ENCODE measurements at places on chromosomes 13 and 19.

DNA sequence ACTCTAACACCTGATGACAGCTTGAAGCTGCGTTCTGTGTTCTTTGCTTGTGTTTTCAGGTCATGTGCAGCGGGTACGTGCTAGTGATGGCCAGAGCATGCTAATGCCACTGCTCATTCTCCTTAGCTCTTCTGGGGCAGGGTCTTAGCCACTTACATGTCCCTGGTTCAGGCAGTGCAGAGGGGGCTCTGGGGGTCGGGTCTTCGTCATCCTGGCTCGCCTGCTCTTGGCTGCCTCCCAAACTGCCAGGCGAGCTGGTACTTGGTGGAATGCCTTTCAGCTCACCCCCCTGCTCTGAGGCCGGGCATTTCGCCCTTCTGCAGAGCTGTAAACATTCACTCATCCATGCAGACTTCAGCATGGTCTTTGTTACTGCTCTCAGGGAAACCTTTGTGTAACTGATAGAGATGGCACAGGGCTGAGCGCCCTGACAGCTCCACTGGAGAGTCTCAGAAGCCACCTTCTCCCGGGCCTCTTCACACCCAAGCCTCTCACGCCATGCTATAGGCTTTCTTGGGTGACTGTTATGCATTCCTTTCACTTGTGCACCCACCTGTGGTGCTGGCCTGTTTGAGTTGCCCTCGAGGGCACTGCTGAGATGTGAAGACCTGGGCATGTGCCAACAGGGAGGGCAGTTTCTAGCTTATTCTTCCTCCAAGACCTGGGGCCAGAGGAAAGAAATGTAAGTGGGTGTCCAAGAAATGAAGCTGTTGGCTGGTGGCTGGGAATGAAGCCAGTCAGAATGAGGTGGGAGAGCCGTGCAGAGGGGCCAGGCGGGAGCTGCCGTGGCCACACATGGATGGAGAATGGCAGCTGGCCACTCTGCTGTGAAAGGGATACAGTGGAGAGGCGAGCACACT lies 24.4 kb downstream of the FAM124A start:
- no peak for ATAC-seq

DNA sequence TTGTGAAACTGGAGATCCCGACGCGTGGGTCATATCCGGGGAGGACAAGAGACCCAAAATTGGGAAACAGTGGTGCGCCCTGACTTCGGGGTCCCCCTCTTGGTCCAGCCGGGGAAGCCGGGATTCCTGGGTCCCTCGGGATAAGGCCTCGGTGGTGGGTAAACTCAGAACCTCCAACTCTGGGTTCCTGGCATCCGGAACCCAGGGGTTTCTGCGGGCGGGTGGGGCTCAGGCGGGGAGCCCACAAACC lies 688 bp downstream of the ZFP36 start:
- ATAC-seq = no peak

- ATAC-seq = no peak
Observed at GRCh38 chr13:36072152-36072935, 58.8 kb downstream of the DCLK1 start.

- no peak for ATAC-seq
Observed at GRCh38 chr19:5889288-5889971, 14.2 kb downstream of the NDUFA11 start.

DNA sequence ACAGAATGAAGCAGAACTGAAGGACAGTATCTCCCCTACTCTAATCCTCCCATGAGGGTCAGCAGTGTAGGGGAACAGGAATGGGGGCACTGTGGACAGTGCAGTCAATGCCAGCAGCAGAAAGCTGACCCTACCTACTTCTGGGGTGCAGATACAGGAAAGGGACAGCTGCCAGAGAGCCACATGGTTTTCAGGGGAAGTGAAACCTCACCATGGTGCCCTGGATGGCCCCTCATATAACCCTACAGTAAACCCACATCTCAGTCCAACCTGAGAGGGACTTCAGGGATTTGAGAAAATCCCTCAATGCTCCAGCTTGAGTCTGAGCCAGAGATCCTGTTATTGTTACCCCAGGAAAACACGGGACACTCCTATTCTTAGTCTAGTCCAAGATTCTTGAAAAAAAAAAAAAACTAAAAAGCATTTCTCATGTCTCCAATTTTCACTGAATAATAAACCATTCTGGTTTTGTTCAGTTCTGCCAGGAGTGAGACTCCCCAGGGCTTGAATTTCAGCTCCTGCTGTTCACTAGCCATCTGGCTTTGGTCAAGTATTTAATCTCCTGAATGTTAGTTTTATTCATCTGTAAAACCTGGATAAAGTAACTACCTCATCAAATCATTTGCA lies 511.6 kb upstream of the ARGLU1 start:
- ATAC-seq = no peak

- no peak for ATAC-seq
Observed at GRCh38 chr19:55820037-55820436, 11.8 kb downstream of the NLRP11 start.

DNA sequence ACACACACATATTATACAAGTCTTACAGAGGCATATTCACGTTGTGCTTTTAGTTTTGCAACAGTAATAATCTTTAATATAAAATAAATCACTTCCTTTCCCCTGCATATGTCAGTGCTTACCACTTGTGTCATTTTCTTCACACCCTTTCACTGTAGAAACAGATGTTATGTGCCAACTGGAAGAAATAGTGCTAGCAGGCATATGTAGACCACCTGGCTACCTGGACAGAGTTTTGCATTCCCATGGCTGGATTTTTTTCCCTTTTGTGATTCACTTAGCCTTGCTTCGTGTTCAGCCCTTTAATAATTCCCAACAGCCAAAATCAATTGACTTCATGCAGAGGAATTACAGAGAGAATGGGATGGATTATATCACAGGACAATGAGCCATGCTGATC lies 399.1 kb upstream of the SPRY2 start:
- no peak for ATAC-seq

- ATAC-seq = no peak
Observed at GRCh38 chr19:39030854-39031367, 1.4 kb downstream of the FBXO27 start.

DNA sequence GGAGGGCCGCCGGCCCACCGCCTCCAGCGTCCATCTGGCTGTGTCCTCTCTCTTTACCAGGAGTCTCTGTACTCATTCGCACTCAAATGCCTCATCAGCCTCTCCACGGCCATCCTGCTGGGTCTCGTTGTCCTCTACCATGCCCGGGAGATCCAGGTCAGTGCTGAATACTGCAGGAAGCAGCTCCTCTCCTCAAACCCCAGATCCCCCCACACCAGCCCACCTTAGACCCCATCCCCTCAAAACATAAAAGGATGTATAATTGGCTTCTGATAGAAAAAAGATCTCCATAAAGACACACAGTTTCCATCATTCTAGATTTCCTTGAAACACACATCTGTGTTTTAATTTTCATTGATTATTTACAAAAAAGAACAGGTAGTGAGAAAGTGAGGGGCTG lies 8.1 kb downstream of the KCNN1 start:
- no peak for ATAC-seq

DNA sequence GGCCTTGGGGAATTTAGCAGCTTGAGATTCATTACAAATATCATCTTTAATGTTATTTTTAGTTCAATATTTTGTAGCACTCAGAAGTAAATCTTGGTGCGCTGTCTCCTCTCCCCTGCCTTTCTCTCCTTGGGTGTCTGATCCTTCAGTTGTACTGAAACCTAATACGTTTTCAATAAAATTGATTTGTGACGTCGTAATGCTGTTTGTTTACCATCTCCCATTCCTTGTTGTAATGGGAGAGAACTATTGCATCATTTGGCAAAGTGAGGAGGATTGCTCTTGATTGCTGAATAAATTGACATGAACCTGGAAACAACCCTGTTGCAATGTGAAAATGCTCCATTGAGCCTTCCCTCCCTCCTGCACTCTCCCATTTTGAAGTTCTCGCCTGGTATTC lies 43.2 kb upstream of the TSHZ3 start:
- ATAC-seq = no peak

GRCh38 chr19:55111238-55111831 lies 6.1 kb downstream of the PPP1R12C start:
- no peak for ATAC-seq

- ATAC-seq = no peak
Observed at GRCh38 chr19:20209051-20209450, 42.0 kb downstream of the ZNF486 start.

DNA sequence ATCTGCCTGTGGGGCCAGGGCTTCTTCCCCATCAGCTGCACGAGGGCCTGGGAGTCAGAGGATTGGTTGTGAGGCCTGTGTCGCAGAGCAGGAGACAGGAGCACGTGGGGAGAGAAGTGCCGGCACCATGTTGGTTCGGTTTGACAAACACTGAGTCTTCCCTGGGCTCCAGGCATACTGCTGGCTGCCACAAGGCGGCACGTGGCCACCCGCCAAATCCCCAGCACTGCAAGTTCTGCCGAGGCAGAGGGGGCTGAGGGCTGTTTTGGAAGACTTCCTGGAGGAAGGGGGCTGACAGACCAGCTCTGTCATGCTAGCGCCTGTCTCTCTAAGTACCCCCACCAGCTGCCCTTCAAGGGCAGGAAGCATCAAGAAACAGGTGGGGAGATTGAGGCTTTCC lies 9.5 kb downstream of the SHANK1 start:
- ATAC-seq = no peak

DNA sequence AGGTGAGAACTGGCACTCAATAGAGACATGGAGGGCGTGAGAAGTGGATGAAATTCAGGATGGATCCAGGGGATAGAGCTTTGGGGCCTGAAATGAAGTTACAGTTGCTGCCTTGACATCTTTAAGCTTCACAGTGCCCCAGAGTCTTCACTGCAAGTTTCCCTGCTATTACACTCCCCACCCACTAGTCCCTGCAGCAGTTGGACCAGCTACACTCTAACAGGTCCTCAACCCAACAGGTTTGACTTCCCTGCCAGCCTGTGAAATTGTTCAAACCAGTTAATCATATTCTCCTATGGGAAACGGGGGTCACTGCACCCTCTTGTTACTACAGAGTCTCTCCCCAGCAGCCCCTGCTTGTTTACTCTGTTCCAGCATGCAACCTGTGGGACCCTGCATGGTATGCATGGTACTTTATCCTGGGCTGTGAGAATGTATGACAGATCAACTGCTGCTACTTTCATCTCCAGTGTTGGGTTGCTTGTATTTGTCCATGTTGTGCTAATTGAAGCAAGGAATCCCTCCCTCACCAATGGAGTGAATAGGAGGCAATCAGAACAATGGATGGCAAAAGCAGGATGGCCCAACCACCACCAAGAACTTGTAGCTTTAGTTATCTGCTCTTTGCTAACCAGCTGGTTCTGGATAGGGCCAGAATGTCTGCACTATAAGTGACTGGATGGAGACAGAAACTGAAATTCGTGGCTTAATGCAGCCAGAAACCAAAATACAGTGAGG lies 314.2 kb downstream of the OLFM4 start:
- no peak for ATAC-seq

- ATAC-seq = peak; percentile 80
Observed at GRCh38 chr19:18274781-18275356, 617 bp upstream of the IQCN start.

DNA sequence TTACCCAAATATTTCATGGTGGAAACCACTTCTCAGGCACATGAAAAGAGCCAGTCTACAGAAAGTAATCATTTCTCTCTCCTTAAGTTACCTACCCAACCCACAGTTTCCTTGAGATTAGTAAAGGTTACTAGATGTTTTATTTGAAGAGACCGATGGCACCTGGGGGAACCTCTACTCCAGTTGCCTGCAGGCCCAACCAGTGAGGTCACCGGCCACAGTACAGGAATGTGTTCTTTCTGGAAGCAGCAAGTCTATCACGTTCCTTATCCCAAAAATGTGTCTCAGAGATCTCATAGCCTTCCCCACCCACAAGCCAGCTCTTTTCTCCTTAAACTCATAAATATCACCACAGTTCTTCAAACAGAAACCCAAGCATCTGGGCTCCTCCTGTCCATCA lies 316.1 kb downstream of the COG6 start:
- no peak for ATAC-seq

DNA sequence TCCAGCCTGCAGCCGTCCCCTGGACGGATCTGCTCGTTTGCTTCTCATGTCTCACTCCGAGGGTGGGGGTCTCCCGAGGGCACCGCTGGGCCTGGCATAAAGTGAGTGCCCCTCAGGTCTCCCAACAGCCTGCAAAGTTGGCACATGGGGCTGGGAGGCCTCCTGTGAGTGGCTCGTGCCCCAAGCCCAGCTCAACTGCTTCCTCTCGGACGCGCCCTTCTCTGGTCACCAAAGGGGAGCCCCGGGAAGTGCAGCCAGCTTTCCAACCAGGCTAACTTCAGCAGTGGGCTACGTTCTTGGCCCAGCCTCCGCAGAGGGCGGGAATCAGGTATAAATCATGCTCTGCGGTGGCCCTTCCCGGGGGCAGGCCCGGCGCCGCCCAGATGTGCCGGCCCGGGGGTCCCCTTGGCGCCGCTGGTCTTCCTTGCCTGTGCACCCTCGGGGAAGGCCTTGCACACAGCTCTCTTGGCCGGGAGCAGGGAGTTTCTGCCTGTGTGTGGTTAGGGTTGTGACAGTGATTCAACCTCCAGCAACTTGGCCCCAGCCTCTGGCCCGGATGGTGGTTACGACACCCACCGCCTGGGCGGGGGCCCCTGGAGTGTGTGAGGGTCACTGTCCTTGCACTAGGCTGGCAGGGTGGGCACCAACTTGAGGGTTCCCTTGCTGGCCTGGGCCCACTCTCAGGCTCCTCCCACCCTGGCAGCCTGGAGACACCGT lies 20.7 kb downstream of the CEBPG start:
- peak; percentile 27 for ATAC-seq

- ATAC-seq = no peak
Observed at GRCh38 chr13:78758549-78758948, 99.6 kb upstream of the OBI1 start.

DNA sequence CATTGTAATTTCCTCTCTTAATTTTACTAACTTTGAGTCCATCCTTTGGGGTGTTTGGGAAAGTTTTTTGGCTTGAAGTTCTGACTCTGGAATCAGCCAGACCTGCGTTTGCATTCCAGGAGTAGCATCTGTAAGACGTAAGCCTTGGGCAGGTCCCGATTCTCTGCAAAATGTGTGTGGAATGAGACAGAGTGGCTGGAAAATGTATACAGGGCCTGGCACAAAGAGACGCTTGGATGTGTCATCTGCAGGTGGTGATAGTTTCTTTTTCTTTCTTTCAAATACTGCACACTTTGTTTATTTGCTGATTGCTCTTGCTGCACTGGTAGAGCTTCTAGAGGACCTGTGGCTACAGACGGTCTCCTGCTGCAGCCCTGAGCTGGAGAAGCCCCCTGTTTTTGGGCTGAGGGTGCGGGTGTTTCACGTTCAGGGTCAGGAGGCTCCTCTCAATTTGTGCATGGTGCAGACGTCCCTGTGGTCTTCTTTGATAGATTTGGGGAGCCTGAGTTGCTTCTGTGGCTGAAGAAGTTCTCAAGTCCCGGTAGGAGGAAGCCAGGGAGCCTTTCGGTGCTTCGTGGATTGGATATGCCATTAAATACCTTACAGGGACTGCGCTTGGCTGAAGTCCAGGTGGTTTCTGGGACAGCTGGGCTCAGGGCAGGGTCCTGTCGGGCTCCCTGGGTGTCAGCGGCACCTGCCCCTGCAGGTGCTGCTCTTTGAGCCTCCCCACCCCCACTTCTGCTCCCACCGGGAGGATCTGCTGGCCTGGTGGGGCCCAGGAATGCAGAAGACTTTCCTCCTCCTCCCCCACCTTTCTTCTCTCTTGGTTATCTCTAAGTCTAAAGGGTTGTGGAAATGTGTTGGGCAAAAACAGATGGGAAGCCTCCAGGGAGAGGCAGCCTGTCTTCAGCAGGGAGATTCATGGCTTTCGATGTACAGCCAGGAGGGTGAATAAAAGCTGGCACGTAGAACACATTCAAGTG lies 44.0 kb upstream of the GAS6 start:
- ATAC-seq = no peak

- ATAC-seq = no peak
Observed at GRCh38 chr13:92164822-92165221, 766.4 kb downstream of the GPC5 start.

Measured in esophagus mucosa (tissue), 1 donor.